NCI-H510A treated with DMSO at 0.1 percent for 48 hours (cell line): ENCODE measurements at places on chromosomes 12 and 14.

DNA sequence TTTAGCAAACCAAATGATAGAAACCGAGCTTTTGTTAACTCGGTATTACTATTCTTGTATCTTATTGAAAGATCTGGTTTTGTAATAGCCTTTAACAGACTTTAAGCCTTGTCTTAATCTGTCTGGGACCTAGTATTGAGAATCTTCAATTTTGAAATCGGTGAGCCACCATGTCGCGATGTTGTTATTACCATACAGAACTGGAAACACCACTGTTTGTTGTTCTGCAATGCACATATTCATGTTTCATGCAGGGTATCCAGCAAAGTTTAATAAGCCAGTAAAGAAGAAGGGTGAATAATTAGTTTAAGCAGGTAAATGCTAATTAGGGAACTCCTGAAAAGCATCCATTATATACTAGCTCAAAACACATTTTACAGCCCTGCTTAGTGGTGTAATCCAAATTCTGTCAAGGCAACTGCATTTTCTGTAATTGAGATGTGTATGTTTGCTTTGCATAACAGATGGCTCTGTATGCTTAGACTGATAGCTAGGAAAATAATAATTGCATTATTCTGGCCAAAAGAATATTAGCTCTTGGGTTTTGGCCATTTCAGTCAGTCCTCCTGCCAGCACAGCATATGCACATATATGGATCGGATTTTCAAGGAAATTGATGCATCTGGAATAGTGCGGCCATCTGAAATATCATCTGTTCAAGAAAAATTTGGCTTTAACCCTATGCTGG lies 389.2 kb downstream of the EGLN3 start:
- no peak for DNase-seq

DNA sequence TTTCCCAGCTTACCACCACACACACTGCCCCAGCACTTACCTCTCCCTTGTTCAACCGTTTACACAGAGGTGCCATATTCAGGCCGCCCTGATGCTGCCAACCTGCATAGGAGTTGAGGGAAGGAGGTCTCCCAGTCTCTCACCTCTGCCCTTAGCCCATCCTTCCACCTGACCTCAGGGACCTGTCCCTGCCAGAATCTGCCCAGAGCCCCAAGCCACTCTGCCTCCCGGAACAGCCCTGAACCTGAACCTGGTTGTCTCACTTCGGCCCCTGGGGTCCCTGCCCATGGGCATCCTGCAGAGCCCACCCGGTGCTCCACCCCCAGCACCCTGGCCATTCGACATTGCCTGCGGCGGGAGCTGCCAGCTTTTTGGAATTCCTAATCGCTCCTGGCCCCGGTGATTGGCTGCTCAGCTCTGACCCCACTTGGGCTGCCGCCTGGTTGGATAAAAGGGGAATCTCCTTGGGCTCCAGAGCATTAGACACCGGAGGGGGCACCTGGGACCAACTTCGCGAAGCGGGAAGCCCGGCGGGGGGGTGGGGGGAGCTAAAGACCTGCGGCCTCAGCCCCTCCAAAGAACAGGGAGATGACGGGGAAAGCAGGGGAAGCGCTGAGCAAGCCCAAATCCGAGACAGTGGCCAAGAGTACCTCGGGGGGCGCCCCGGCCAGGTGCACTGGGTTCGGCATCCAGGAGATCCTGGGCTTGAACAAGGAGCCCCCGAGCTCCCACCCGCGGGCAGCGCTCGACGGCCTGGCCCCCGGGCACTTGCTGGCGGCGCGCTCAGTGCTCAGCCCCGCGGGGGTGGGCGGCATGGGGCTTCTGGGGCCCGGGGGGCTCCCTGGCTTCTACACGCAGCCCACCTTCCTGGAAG lies at the start of gene VSX2:
Gene VSX2 (plus strand): TSS at position 476 of the 874 bp plus-strand sequence. CDS start 113 bp downstream, at position 589.
- no peak for DNase-seq

GRCh38 chr14:64766430-64767151 lies 62.4 kb downstream of the PLEKHG3 start:
- DNase-seq, result no peak

GRCh38 chr12:103698752-103699560 lies 111.9 kb downstream of the STAB2 start:
- DNase-seq, result no peak

DNA sequence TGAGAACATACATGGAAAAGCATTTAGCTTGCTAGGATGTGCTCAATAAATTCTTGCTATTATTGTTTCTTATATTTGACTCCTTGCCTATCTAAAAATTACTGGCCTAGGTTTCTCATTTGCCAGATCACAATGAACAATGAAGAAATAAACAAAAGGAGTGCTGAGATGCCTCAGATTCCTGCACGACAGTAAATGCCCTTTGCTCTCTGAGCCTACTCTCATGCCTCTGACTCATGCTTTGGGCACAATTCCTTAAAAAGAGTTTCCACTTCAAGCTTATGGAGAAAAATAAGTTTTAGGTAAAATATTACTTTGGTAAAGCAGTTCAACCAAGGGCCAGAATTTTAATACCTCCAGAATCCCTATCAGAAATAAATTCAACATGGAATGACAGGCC lies 30.9 kb downstream of the GRIN2B start:
- no peak for DNase-seq

DNA sequence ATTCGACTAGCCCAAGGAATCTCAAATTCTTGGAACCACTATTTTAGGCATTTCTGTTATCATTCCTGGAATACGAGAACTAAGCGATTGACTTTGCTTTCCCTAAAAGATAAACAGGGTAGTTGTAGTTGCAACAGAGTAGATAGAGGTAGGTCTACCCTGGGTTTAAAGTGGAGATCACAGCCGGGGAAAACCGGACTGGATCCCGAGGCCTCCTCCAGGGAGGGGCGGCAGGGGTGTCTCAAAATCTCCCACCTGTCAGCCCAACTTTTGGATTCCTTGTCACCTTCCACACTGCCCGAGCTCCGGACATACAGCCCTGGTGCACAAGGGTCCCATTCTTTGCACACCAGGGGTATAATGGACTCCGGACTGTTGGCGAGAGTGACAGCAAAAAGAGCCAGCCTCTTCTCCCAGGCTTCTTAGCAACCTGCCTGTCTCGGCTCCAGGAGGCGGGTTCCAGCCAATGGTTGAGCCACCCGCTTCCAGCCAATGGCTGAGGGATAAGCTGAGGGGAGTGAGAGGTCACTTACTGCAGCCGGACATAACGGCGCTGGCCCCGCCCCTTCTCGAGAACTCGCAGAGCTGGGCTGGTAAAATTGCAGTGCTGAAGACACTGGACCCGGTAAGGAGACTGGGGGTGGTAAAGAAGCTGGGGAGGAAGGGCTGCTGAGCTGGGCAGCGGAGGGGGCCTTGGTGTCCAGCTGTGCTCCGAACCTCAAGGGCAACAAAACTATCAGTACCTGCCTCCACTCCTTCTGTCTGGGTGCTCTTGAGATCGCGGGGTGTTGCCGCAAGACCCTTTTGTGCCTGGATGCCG lies at the start of gene SUOX:
Gene SUOX (plus strand): TSS at position 562 of the 820 bp plus-strand sequence. CDS start 4,946 bp downstream, outside the sequence.
- DNase-seq, result peak; percentile 93

DNA sequence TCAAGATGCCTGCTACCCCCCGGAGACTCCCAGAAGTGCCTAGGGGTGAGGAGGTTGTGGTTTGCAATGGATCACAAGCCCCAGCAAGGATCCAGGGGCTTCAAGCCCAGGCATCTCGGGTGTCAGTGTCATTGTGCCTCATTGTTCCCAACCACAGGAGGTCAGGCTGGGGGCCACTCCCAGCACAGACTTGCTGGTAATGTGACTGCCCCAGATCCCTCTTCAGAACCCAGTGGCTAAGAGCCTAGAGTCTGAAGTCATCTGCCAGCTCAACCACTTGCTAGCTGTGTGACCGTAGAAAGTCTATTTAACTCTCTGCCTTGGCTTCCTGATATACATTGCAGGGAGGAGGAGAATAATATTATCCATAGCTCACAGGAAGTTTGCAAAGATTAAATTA lies 7.7 kb upstream of the ASB2 start:
- DNase-seq, result no peak

DNA sequence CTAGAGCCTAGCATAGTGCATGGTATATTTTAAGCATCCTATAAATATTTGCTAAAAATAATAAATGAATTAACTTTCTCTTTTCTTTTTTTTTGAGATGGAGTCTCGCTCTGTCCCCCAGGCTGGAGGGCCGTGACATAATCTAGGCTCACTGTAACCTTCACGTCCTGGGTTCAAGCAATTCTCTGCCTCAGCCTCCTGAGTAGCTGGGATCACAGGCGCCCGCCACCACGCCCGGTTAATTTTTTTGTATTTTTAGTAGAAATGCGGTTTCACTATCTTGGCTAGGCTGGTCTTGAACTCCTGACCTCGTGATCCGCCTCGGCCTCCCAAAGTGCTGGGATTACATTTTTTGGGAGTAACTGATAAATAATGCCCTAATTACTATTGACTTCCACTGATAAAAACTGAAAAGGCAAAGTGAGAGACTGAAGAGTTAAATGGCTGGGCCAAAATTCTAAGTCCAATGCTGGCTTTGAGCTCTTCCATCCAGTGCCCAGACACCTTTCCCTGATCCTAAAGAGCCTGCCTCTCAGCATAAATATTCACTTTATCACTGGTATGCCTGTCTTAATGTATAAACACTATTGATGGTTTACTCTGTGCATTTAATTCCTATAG lies 213.0 kb upstream of the KRR1 start:
- no peak for DNase-seq

- no peak for DNase-seq
These were observed 189.1 kb downstream of the BMP4 start for GRCh38 chr14:53767566-53767965.

DNA sequence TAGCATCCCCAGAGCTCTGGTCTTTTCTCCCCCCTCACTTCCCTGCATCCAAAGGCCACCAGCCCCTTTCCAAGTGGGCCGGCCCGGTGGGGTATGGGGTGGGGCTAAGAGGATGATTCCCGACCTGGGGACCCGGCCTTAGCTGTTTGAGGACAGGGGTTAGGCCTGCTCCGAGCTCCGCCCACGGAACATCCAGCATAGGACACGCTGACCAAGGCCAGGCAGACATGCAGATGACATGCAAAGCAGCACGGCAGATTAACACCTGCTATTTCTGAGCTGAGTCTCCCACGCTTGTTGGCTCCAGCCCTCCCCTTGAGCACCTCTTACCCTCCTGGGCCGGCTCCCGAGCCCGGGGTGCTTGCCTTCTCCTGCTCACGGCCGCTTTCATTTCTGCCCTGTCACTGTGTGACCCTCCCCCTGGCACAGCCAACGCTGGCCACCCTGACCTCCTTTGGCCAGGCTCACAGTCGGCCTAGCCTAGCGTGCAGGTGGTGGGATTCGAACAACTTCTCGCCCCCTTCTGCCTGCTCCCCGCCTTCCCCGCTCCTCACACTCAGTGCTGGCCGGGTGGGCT lies 40.2 kb downstream of the TEAD4 start:
- no peak for DNase-seq

- no peak for DNase-seq
These were observed 9.3 kb downstream of the RILPL2 start for GRCh38 chr12:123427036-123427769.

DNA sequence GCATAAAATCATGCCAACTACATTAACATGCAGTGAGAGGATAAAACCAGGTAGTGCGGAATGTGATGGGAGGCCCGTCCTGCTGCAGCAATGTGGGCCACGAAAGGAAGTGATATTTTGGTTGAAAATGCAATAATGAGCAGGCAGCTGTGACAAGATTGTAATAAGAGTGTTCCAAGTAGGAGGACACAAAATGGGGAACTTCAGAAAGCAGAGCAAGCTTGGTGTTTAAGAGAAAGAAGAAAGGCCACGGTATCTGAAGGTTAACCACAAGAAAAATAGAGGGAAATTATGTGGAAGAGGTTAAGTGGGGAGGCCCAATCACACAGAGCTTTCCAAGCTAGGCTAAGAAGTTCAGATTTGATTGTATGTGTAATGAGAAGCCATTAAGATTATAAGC lies 34.3 kb downstream of the OVCH1 start:
- DNase-seq, result no peak

DNA sequence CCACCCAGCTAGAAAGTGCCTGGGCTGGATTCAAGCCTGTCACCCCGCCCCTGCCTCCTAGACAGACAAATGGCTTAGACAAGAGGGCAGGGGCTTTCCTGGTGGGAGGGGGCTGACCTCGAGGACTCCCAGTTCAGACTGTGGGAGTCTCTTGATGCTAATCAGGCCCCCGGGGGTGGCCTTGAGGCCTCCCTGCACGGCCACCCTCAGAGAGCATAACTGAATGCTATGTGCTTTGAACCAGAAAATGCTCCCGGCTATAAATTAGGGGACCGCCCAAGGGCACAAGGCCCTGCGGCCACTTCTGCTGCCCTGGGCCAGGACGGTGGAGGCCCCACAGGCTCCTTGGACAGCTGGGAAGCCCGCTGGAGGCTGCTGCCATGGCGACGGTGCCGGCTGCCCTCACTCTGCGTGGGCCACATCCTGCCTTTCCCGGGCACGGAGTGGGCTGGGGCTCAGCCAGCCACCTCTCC lies 111.0 kb upstream of the NCOR2 start:
- no peak for DNase-seq

DNA sequence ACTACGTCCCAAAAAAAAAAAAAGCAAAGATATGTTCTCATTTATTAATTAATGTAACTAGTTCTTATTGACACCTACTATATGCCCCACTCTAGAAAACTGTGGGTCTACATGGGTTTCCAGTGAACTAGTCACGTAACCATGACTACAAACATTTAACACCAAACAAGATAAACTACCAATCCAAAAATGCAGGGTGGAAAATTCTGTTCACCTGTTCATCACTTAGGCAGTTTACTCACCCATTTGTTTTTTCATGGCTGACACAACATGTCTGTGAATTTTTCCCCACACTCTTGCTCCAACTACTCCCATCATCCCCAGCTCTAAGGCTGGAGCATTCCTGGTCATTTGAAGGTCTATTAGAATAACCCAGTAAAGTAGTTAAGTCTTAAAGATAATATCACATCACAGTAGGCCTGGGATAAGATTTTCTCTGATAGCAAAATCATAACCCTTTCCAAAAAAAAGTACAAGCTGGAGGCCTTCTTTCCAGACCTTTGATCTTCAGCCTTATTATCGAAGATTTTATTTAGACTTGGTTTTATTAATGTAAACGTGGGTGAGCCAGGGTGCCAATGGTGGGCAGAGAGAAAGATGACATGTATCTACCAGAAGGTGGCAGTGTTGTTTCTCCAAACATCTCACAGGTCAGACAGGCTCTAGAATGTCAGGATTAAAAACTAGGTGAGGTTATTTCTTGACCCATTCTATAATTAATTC lies 61.6 kb upstream of the DAAM1 start:
- peak; percentile 90 for DNase-seq

DNA sequence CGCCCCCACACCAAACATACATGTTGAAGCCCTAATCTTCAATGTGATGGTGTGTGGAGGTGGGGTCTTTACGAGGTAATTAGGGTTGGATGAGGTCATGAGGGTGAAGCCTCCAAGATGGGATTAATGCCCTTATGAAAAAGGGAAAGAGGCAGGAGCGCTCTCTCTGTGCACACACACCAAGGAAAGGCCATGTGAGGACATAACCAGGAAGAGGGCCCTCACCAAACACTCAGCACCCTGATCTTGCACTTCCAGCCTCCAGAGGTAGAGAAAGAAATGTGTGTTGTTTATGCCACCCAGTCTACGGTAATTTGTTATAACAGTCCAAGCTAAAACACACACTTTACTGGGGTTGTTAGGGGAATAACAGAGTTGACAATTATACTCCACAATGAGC lies 14.6 kb upstream of the PITPNM2 start:
- DNase-seq, result peak; percentile 71
